ENCODE measurements at places on chromosomes 7 and 10.

GRCh38 chr7:131745390-131746248 lies 189.2 kb upstream of the PODXL start:
- no peak for DNase-seq

DNA sequence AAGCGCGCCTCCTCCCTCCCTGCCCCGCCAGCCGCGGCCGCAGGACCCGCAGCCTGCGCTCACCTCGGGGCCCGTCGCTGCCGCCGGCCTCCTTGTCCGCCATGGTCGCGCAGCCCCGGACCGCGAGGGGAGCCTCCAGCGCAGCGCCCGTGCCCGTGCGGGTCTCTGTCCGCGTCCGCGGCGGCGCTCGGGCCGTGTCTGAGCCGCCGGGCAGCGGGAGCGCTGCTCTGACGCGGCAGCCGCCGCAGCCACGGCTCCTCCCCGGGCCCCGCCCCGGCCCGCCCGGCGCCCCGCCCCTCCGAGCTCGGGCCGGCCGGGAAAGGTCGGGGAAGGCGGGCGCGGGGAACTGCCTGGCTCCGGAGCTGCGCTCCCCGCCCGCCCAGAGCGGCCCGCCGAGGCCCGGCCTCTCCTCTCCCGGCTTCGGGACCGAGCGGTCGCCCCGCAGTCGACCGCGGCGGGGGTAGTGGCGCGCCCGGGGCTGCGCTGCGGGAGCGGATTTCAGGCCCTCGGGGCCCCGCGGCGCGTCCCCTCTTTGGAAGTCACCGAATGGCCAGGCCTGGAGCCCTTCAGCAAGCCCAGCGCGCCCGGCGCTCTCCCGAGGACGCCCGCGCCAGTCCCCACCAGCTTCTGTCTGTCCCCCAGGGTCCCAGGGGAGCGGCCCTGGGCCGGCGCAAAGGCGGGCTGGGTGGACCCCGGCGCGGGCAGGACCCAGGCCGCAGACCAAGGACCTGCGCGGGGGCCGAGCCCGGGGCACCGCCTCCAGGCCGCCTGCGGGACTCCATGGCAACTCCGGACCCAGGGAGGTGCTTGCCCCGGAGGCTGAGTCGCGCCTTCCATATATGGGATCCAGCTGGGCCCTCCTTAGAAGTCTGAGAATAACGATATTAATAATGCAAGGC lies at the start of gene HSPA12A:
TSS of gene HSPA12A (minus strand) at position 200 of the 899 bp plus-strand sequence. CDS start at position 103, 97 bp downstream.
- DNase-seq: peak; percentile 27

DNA sequence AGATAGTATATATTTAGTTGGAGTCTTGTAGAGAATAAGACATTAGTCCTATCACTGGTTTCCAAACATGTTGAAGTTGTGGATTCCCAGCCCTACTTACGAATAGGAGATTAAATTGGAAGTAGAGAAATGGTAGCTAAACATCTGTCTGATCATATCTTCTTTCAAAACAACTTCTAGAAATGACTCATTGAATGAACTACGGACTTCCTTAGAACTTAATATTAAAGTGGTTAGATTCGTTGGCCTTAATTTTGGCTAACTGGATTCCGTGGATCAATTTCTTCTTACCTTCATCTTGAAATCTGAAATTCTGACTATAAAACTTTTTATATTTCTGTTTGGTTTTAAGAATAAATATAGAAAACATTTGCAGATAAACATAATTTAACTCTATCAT lies 3.4 kb downstream of the PHF14 start:
- DNase-seq: no peak

- no peak for DNase-seq
Observed at GRCh38 chr10:31004611-31005193, 27.0 kb downstream of the ZNF438 start.

- no peak for DNase-seq
Observed at GRCh38 chr10:19169041-19169440, 120.4 kb downstream of the MALRD1 start.

- no peak for DNase-seq
Observed at GRCh38 chr7:44524811-44525388, 16.2 kb downstream of the NPC1L1 start.

- no peak for DNase-seq
Observed at GRCh38 chr10:47370878-47371277, 13.2 kb downstream of the ZNF488 start.
